ENCODE measurements at places on chromosomes 5 and 9.

DNA sequence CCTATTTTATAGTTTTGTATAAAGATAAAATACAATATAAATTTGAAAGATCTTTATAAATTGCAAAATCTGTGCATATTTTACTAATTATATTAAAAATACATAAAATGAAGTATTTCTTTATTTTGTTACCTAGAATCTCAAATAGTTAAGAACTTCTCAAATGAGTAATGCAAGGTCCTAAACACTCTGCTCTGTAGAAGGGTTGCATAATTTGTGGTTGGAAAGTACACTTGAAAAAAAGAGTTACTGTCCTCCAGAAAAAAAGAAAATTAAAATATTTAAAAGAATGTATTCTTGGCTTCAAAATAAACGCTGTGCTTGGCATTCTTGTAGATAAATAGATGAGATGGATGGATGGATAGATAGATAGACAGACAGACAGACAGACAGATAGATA, 428.8 kb upstream of the CDH6 start:
- no peak for DNase-seq

- DNase-seq = no peak
These were observed 189.0 kb downstream of the HCN1 start for GRCh38 chr5:45507178-45507577.

- DNase-seq = no peak
These were observed 47.4 kb upstream of the SHC3 start for GRCh38 chr9:89225991-89226471.

DNA sequence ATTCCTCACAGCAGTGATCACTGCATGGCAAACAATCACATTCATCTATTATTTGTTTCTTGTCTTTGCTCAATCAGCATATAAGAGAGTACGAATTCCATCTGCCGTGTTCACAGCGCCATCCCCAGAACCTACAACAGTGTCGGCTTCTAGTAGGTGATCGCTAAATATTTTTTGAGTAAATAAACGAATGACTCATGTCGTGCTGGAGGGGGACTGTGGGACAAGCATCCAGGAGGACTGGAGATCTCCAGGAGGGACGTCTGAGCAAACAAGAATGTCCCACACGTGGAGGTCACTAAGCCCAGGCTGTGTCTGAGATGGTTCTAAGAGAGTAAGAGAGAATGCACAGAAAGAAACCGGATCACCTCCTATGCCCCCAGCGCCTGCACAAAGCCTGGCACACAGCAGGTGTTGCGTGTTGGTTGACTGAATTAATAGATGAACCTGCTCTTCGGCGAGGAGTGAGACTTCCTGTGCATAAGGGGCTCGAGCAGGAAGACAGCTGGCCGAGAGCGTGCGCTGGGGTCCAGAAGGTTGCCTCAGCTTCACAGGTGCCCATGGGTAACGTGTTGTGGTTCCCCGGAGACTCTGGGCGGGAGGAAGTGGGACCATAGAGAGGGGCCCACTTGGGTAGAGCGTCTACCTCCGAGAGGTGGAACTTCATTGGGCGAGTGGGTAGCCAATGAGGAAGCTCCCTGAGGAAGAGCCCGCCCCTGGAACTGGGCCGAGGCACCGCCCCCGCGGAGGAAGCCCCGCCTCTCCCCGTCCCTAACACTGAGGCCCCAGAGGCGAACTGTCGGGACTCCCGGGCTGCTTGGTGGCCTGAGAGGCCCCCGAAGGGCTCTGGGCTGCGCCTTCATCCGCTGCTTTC, 193.0 kb downstream of the MELK start:
- peak; percentile 66 for DNase-seq

DNA sequence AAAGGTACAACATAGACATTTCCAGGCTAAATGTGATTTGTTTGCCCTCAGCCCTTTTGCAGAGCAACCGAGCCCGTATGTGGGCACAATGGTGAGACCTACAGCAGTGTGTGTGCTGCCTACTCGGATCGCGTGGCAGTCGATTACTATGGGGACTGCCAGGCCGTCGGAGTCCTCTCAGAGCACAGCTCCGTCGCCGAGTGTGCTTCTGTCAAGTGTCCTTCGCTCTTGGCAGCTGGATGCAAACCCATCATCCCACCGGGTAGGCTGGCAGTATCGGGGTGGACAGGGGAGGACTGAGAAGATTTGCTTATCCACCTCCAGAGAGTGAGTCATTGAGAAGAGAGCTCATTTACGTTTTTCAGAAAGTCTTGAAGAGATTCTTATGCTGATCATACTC, 17.8 kb upstream of the GLIPR2 start:
- no peak for DNase-seq

GRCh38 chr5:164000819-164001218, 495.4 kb downstream of the MAT2B start:
- no peak for DNase-seq

GRCh38 chr9:94921656-94922055, 195.2 kb downstream of the AOPEP start:
- DNase-seq = no peak

DNA sequence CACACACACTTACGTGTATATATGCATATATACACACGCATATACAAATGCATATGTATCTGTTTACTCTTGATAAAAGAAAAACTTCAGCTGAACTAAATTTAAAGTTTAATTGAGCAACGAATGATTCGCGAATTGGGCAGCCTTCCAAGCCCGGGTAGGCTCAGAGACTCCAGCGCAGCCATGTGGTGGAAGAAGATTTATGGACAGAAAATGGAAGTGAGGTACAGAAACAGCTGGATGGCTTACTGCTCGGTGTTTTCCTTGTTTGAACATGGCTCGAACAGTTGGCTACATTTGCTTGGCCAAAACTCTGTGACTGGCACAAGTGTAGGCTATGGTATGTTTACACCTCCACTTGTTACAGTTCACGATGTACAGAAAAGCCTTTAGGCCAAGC, 239.3 kb upstream of the PRDM9 start:
- DNase-seq = no peak

- no peak for DNase-seq
These were observed 24.0 kb downstream of the PTGES2 start for GRCh38 chr9:128103589-128103962.

DNA sequence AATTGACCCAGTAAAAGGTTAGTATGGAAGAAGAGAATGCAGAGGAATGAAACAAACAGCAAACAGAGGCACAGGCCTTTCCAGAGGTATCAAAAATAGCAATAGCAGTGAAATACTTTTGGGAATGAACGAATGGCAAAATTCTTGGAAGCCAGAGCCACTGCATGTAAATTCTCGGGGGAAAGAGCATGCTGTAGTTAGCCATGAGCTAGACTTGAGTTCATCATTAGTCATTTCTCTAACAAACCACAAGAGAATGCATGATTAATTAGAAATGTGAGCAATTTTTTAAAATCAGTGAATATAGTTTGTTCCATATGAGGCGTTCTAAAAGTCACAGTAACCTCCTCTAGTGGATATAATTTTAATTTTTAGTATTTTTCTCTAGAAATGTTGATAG, 170.3 kb upstream of the PRR16 start:
- DNase-seq = no peak

- DNase-seq = no peak
These were observed 153.4 kb upstream of the PPP1R26 start for GRCh38 chr9:135326141-135326540.

- DNase-seq = no peak
These were observed 391.1 kb upstream of the ZNF608 start for GRCh38 chr5:125137535-125137934.

DNA sequence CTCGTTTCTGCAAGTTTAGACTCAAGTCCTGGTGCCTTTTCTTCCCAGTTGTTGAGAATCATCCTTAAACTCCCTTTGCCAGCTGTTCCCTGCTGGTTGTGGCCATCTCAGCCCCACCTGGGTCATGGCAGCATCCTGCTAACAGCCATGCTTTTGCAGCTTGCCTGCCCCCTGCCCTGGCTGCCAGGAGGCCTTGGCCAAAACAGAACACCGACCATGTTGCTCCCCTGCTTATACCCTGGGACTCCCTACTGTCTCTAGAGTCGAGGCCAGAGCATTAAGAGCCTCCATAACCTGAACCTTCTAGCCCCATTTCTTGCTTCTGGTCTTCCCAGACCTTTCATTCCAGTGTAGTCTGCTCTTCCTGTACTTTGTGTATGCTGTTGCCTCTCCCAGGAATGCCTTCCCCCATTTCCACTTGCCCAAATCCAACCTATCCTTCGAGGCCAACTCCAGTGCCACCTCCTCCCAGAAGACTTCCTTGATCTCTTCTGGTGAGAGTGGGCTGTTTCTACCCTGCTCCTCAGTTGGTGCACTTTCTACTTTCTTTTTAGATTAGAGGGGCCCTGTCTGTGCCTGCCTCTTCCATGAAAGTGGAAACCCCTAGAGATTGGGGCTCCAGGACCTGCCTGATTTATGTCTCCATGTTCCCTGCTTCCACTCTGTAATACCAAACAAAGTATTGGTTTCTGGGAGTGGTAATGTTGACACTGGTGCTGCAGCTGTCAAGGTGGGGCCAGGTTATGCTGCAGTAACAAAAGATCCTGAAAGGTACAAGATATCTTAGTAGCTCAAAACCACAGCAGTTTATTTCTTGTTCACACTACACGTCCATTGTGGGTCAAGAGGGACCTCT, 88.2 kb downstream of the AMBP start:
- DNase-seq = no peak
